ENCODE measurements at places on chromosomes 3 and 15. TPM values are rescaled to one million over a fixed set of nuclear protein-coding genes. Genes with fewer than 3 reads are reported as not detected.
A peak's percentile ranks its signal among the peaks of the same experiment; 100 is the strongest.

DNA sequence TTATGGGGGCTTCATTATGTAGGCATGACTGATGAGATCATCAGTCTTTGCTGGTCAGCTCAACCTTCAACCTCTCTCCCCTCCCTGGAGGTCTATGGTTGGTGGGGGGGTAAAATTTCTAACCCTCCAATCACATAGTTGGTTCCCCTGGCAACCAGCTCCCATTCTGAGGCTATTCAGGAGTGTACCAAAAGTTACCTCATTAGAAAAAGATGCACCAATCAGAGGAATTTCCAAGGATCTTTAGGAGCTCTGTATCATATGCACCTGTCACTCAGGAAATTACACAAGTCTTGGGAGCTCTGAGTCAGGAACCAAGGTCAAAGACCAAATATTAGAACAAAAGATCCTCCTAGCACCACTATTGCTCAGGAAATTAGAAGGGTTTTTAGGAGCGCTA lies 21.4 kb upstream of the LEO1 start:
- no peaks in the 10 kb centered on the region for H3K27me3 ChIP-seq
- H3K27ac ChIP-seq = no peak overlapping the region
- H3K36me3 ChIP-seq = no peaks in the 10 kb centered on the region
- no peak for DNase-seq

The RPL14 gene
- polyA plus RNA-seq = 1,136 TPM

The LRRK1 gene
- polyA plus RNA-seq = 2.1 TPM

The HCLS1 gene
- polyA plus RNA-seq = 8.9 TPM

The IL17RE gene
- polyA plus RNA-seq = 0.95 TPM

- H3K36me3 ChIP-seq = no peaks in the 10 kb centered on the region
- no peaks in the 10 kb centered on the region for H3K4me1 ChIP-seq
- no peaks in the 10 kb centered on the region for H3K27me3 ChIP-seq
- no peak overlapping the region for H3K4me3 ChIP-seq
Measured at GRCh38 chr3:153142961-153143360, 19.1 kb upstream of the RAP2B start.

GRCh38 chr3:134476306-134476705 lies 9.5 kb downstream of the ANAPC13 start:
- no peaks in the 10 kb centered on the region for H3K27me3 ChIP-seq
- H3K27ac ChIP-seq = peak overlapping the region; percentile 62
- no peak for DNase-seq

DNA sequence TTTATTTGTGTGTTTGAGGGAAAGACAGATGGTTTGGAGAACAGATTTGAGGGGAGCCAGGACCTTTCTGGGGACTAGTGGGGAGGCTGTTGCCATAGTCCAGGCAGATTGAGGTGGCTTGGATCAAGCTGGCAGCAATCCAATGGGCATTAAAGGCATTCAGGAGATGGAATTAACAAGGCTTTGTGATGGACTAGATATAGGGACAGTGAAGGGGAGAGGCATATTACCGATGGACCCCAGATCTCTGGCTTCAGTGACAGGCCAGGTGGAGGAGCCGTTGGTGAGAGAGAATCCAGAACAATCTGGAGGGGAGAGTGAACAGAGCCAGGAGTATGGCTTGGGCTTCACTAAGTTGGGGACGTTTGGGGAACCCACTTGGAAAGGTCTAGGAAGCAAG lies 124.8 kb downstream of the EEFSEC start:
- no peak overlapping the region for H3K4me3 ChIP-seq
- DNase-seq = no peak
- no peak overlapping the region for H3K27ac ChIP-seq
- peaks cover 61% of the 10 kb centered on the region for H3K4me1 ChIP-seq
- no peaks in the 10 kb centered on the region for H3K36me3 ChIP-seq

DNA sequence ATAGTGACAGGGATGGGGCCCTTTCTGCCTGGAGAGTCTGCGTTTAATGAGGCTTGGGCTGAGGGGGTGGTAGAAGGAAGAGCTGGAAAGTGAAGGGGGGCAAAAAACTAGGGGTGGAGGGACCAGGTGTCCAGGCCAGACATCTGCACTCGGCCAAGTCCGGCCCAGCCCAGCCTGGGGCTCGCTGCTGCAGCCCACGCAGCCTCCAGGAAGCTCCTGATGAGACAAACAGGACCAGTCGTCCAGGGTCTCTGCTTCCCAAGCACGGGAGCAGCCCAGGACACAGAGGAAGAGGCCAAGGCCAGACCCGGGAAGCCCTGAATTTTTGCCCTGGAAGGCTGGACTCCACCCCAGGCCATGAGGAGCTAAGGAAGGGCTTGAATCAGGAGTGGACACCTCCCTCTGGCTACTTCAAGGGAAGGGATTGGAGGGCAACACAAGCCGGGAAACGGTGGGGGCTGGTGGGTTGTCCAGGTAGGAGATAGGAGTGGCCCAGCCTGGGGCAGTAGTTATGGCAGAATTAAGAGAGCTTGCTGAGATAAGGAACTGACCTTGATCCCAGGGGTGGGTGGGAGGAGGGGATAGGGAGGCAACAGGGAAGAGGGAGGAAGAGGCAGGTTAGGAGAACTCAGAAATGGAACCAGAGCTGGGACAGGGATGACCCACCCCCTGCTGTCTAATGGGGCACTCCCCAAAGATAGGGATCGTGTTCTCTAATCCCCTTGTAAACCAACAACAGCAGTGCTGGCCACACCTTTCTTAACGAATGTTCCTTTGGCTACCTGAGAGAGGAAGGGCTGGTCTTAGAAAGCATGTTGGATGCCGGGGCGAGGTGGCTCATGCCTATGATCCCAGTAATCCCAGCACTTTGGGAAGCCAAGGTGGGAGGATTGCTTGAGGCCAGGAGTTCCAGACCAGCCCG lies 89.5 kb downstream of the ANP32A start:
- no peak overlapping the region for H3K4me3 ChIP-seq
- H3K36me3 ChIP-seq = no peaks in the 10 kb centered on the region
- peaks cover 58% of the 10 kb centered on the region for H3K4me1 ChIP-seq
- H3K27me3 ChIP-seq = no peaks in the 10 kb centered on the region

DNA sequence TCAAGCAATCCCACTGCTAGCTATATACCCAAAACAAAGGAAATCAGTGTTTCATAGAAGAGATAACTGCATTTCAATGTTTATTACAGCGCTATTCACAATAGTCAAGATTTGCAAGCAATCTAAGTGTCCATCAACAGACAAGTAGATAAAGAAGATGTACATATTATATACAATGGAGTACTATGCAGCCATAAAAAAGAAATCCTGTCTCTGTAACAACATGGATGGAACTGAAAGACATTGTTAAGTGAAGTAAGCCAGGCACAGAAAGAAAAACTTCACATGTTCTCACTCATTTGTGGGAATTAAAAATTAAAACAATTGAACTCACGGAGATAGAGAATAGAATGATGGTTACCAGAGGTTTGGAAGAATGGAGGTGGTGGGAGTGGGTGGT lies 89.2 kb downstream of the LSAMP start:
- no peak for DNase-seq
- no peaks in the 10 kb centered on the region for H3K36me3 ChIP-seq
- H3K27me3 ChIP-seq = no peaks in the 10 kb centered on the region
- no peak overlapping the region for H3K4me3 ChIP-seq
- no peak overlapping the region for H3K27ac ChIP-seq

GRCh38 chr3:24545887-24546286 lies 51.2 kb upstream of the THRB start:
- H3K36me3 ChIP-seq = no peaks in the 10 kb centered on the region
- H3K4me3 ChIP-seq = no peak overlapping the region
- H3K27me3 ChIP-seq = no peaks in the 10 kb centered on the region
- H3K4me1 ChIP-seq = peaks cover 34% of the 10 kb centered on the region

The SMCO1 gene
- 105 TPM for polyA plus RNA-seq

The CPLX3 gene
- 1.5 TPM for polyA plus RNA-seq

The NMB gene
- 6.6 TPM for polyA plus RNA-seq

- no peaks in the 10 kb centered on the region for H3K4me1 ChIP-seq
- DNase-seq = no peak
- no peaks in the 10 kb centered on the region for H3K36me3 ChIP-seq
- no peaks in the 10 kb centered on the region for H3K27me3 ChIP-seq
- H3K27ac ChIP-seq = no peak overlapping the region
Measured at GRCh38 chr3:103057003-103057402, 622.2 kb downstream of the ZPLD1 start.

The SPINK8 gene
- polyA plus RNA-seq = not detected

GRCh38 chr3:126087552-126088175 lies 3.7 kb upstream of the SLC41A3 start:
- no peaks in the 10 kb centered on the region for H3K27me3 ChIP-seq
- peaks cover 13% of the 10 kb centered on the region for H3K4me1 ChIP-seq
- no peak overlapping the region for H3K27ac ChIP-seq
- H3K4me3 ChIP-seq = no peak overlapping the region

DNA sequence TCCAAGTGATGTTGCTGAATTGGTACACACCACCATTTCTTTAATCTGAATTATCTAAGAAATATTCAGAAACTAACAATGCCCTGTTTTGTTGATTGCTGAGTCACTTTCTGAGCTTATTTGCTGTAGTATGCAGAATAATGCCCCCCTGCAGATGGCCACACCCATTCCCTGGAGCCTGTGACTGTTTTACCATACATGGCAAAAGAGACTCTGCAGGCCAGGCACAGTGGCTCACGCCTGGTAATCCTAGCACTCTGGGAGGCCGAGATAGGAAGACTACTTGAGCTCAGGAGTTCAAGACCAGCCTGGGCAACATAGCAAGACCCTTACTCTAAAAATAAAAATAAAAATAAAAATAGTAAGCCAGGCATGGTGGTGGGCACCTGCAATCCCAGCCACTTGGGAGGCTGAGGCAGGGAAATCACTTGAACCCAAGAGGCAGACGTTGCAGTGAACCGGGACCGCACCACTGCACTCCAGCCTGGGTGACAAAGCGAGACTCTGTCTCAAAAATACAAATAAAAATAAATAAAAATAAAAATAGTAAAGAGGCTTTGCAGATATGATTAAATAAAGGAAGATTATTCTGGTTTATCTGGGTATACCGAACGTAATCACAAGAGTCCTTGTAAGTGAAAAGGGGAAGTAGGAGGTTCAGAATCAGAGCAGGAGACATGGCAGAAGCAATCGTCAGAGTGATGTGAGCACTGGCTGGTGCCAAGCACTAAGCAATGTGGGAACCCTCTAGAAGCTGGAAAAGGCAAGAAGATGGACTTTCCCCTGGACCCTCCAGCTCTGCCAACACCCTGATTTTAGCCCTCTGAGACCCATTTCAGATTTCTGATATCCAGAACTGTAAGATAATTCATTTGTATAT lies 19.0 kb downstream of the PCYT1A start:
- no peaks in the 10 kb centered on the region for H3K4me1 ChIP-seq
- H3K36me3 ChIP-seq = peaks cover 74% of the 10 kb centered on the region
- no peak overlapping the region for H3K27ac ChIP-seq

The CCR9 gene
- not detected for polyA plus RNA-seq

- H3K27me3 ChIP-seq = no peaks in the 10 kb centered on the region
- no peak overlapping the region for H3K4me3 ChIP-seq
- no peaks in the 10 kb centered on the region for H3K36me3 ChIP-seq
Measured at GRCh38 chr15:76201536-76202255, 109.6 kb downstream of the ETFA start.

DNA sequence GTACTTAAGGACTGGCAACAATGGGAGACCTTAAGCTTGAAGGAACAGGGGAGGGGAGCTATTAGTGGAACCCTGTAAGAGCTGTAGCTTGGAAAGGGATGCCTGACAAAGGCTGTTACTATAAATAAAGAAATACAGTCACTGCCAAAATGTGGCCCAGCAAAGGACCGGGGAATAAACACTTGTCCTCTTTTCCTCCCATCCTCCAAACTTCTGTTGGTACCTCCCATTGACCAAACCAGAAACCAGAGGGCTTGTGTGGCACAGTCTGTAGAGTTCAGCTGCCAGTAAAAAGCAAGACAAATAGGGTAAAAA lies 25.1 kb upstream of the TCF12 start:
- no peaks in the 10 kb centered on the region for H3K36me3 ChIP-seq
- H3K4me1 ChIP-seq = peaks cover 3% of the 10 kb centered on the region
- no peak for DNase-seq
- H3K27me3 ChIP-seq = no peaks in the 10 kb centered on the region
- H3K27ac ChIP-seq = peak overlapping the region; percentile 30

DNA sequence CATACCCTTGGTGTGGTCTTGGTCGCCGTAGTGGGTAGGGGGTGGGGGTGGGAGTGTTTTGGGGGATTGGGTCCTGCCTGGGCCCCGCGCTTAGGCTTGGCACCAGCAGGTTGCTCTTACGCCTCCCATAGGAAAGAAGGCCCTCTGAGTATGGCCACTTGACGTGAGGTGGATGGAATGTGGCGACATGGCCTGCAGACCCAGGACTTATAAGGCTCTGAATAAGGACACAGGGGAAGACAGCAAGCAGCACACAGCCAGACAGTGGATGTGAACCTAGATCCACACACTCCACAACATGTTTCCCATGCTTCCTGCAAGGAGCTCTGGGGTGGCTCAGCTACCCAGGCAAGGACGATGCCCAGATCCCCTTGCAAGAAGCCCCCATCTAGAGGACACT lies 12.4 kb downstream of the RBPMS2 start:
- H3K27ac ChIP-seq = peak overlapping the region; percentile 75
- no peaks in the 10 kb centered on the region for H3K36me3 ChIP-seq
- H3K4me1 ChIP-seq = peaks cover 11% of the 10 kb centered on the region
- no peaks in the 10 kb centered on the region for H3K27me3 ChIP-seq
- no peak overlapping the region for H3K4me3 ChIP-seq

DNA sequence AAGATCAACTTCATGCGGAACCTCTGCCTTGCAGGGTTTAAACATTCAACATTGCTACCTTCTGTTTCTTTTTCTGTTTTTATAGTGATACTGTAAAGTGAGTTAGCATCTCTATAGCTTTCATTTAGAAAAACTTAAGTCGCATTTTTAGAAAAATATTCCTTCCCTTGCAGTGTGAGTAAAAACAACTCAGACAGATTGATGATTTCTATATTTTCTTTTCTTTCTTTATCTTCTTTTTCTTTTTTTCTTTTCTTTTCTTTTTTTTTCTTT lies 2.8 kb upstream of the MEIS2 start:
- peaks cover 4% of the 10 kb centered on the region for H3K4me1 ChIP-seq
- peak overlapping the region; percentile 80 for H3K4me3 ChIP-seq
- no peaks in the 10 kb centered on the region for H3K36me3 ChIP-seq
- H3K27ac ChIP-seq = no peak overlapping the region

DNA sequence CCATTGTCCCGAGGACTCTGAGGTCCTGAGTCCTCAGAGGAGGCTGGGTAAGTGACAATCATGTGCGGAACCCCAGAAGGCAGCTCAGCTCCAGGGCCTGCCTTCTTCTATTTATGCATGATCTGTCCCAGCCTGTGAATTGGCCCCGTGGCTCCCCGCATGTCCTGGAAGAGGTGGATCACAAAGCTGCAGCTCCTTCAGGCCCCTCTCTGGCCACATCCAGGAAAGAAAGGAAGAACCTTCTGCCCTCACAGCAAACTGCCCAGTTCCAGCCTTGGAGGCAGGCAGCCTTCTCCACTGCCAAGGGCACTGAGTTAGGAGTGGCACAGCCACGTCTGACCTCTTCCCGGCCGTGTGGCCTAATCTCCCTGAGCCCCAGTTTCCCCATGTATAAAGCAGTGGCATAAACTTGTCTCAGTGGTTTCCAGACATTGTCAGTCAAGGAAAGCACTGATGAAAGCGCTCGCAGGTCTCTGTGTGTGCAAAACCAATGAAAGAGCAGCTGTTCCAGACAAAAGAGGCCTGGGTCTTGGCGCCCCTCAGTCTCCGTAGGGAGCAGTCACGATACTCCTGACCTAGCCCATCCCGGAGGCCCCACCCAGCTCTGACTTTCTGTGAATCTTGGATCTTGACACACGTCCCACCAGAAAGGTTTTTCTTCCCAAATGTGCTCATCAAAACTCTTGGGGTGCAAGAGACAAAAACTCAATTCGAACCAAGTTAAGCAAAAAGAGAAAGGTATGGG lies 497.3 kb downstream of the SHQ1 start:
- H3K27ac ChIP-seq = no peak overlapping the region
- no peaks in the 10 kb centered on the region for H3K36me3 ChIP-seq
- no peak overlapping the region for H3K4me3 ChIP-seq

The PLOD2 gene
- polyA plus RNA-seq = 11.8 TPM

The TTLL13 gene
- 0.07 TPM for polyA plus RNA-seq
